ENCODE measurements at places on chromosomes 11 and 22. TPM values are rescaled to one million over a fixed set of nuclear protein-coding genes. Genes with fewer than 3 reads are reported as not detected.
A peak's percentile ranks its signal among the peaks of the same experiment; 100 is the strongest.

- no peak overlapping the region for H3K4me3 ChIP-seq
- no peaks in the 10 kb centered on the region for H3K36me3 ChIP-seq
- peaks cover 6% of the 10 kb centered on the region for H3K4me1 ChIP-seq
- DNase-seq = peak; percentile 56
Measured at GRCh38 chr22:43658823-43659222, 153.3 kb downstream of the EFCAB6 start.

The IGLL1 gene
- not detected for total RNA-seq

- H3K4me3 ChIP-seq = peak overlapping the region; percentile 78
- no peaks in the 10 kb centered on the region for H3K27me3 ChIP-seq
- H3K4me1 ChIP-seq = peaks cover 4% of the 10 kb centered on the region
- H3K27ac ChIP-seq = no peak overlapping the region
Measured at GRCh38 chr11:33040862-33041453, 1.6 kb downstream of the TCP11L1 start.

DNA sequence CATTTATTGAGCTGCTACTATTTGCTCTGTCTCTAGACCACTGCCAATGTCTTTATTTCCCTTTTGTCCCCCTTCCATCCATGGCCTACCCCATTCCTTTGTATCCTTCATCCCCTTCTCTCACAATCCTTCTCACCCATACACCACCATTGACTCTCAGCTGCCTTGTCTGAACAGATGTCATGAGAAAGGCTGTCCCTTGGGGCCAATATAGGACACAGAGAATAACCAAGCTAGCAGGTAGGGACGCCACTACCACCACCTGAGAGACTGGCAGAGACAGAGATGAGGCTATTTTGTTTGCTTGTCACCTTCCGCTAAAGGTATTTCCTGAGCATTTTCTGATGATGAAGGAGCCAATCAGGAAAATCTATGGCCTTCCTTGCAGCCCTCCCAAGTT is 138.9 kb downstream of the CD44 start:
- no peak overlapping the region for H3K27ac ChIP-seq
- H3K4me1 ChIP-seq = no peaks in the 10 kb centered on the region

The XKR3 gene
- 0.25 TPM for total RNA-seq

GRCh38 chr22:21038405-21038804 is 6.0 kb upstream of the SLC7A4 start:
- no peak overlapping the region for H3K27ac ChIP-seq
- no peak for DNase-seq

DNA sequence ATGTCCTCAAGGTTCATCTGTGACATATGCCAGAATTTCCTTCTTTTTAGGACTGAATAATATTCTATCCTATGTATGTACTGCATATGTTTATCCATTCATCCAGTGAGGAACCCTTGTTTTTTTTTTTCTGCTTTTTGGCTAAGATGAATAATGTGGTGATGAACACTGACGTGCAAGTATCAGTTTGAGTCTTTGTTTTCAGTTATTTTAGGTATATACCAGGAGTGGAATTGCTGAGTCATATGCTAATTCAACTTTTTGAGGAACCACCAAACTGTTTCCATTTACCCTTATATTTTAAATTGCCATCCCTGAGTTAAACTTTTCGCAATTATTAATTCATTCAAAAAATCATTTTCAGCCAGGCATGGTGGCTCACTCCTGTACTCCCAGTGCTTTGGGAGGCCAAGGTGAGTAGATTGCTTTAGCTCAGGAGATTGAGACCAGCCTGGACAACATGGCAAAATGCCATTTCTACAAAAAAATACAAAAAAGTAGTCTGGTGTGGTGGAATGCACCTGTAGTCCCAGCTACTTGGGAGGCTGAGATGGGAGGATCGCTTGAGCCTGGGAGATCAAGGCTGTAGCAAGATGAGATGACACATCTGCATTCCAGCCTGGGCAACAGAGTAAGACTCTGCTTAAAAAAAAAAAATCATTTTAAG is 64.2 kb downstream of the MICAL2 start:
- DNase-seq = no peak
- H3K36me3 ChIP-seq = no peaks in the 10 kb centered on the region
- H3K27me3 ChIP-seq = no peaks in the 10 kb centered on the region
- H3K4me1 ChIP-seq = no peaks in the 10 kb centered on the region
- no peak overlapping the region for H3K27ac ChIP-seq

GRCh38 chr22:26702906-26703830 is 45.8 kb downstream of the MIAT start:
- no peaks in the 10 kb centered on the region for H3K36me3 ChIP-seq
- H3K27ac ChIP-seq = no peak overlapping the region
- H3K4me3 ChIP-seq = no peak overlapping the region
- H3K4me1 ChIP-seq = no peaks in the 10 kb centered on the region

DNA sequence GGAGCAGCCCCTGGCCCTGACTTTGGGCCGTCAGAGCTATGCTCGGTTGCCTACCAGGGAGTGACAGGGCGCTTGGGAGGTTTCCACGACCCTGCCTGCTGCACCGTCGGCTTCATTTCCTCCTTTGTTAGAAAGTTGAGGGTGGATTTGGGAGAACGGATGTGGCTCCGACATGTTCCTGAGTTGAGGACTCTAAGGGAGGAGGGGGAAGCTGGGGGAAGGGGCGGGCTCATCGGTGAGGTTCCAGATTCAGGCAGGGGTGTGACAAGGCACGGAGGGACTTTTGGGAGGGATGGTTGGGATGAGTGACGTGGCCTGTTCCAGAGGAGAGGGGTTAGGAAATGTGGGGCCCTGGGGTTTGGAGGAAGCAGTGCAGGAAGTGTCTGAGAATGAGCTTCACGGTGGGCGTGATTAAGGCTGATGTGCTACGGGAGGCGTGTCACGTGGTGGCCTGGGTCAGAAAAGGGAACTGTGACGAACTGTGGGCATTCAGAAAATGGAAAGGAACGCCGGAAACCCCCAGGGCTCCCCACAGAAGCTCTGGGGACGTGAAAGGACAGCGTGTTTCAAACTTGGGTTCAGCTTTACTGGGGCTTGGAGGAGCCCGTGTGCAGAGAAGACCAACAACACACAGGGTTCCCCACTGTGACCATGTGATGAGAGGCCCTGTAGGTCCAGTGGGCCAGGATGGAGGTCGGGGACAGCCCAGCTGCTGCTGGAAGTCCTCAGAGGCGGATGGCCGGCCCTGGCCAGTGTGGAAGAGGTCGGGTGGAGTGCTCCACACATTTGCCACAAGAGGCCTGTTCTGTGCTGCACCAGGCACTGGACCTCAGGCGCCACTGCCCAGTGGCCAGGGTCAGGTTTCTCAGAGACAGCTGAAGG is 2.8 kb downstream of the PARVB start:
- no peak overlapping the region for H3K4me3 ChIP-seq
- H3K36me3 ChIP-seq = no peaks in the 10 kb centered on the region
- DNase-seq = no peak
- no peaks in the 10 kb centered on the region for H3K27me3 ChIP-seq

GRCh38 chr22:20439556-20439927 is 1.9 kb upstream of the SCARF2 start:
- peaks cover 15% of the 10 kb centered on the region for H3K4me1 ChIP-seq
- no peak overlapping the region for H3K27ac ChIP-seq
- DNase-seq = no peak

GRCh38 chr11:125976156-125976555 is 30.3 kb downstream of the VSIG10L2 start:
- DNase-seq = no peak
- H3K4me3 ChIP-seq = no peak overlapping the region
- no peaks in the 10 kb centered on the region for H3K36me3 ChIP-seq

DNA sequence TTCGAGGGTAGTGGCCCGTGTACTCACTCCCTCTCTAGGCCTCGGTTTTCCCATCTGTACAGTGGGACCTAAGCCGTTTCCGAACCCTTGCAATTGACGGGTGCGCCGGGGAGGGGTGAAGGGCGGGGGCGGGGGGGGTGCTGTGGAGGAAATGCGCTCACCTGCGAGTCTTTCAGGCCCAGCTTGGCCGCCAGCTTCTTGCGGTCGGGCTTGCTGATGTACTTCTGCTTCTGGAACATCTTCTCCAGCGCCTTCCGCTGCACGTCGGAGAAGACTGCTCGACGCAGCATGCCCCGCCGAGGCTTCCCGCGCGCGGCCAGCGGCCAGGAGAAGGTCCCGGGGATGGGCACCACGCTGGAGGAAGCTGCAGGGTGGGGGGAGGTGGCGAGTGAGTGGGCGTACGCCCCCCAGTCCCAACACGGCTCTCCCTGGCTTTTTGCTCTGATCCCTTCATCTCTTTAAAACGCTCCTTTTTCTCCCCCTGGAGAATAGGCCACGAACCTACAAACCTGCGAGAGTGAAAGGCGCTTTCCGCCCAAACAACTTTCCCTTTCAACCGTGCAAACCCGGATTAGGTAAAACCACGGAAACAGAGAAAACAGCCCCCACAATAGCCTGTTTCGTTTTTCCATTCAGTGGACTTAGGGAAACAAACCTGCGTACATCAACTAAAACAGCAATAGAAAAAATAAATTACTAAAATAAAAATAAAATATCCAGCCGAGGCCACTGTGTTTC is 3.2 kb downstream of the DBX1 start:
- peaks cover 46% of the 10 kb centered on the region for H3K4me1 ChIP-seq
- H3K27me3 ChIP-seq = peaks cover 69% of the 10 kb centered on the region
- H3K36me3 ChIP-seq = no peaks in the 10 kb centered on the region

DNA sequence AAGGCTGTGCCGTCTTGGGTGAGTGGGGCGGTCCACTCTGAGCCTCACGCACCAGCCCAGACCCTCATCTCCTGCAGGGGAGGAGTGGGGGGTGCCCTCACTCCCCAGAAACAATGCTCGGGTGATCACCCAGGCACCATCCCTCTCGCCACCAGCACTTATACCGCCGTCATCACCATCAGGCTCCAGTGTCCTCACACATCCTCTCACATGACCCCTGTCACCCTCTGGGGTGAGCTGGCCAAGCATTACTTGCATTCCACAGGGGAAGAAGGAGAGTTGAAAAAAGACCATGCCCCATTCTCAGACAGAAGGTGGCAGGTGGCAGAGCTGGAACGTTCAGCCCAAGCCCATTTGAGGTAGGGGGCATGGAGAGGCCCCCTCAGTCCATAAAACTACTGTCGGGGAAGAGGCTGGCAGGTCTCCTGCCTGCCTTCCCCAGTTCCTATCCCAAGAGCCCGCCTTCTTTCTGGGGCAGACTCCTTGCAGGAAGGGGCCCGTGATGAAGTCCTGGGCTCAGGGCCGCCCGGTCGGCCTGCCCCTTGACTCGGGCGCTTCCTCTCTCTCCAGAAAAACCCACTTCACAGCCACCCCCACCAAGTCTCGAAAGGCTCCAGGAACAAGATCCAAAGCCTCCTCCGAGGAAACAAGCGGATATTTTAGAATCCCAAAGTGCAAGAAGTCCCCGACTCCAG is 153.3 kb downstream of the DSCAML1 start:
- H3K4me3 ChIP-seq = no peak overlapping the region
- DNase-seq = no peak
- H3K27ac ChIP-seq = no peak overlapping the region
- peaks cover 6% of the 10 kb centered on the region for H3K4me1 ChIP-seq

The KCNK7 gene
- total RNA-seq = 1.0 TPM

The C1QTNF5 gene
- 2.2 TPM for total RNA-seq

The KLHL35 gene
- 0.35 TPM for total RNA-seq

The SLC16A8 gene
- not detected for total RNA-seq

- no peaks in the 10 kb centered on the region for H3K27me3 ChIP-seq
- H3K4me3 ChIP-seq = no peak overlapping the region
- DNase-seq = peak; percentile 56
- no peaks in the 10 kb centered on the region for H3K36me3 ChIP-seq
- H3K27ac ChIP-seq = no peak overlapping the region
- H3K4me1 ChIP-seq = peaks cover 5% of the 10 kb centered on the region
Measured at GRCh38 chr22:20783844-20784723, 10.2 kb downstream of the SERPIND1 start.

The CRYBB2 gene
- total RNA-seq = not detected

GRCh38 chr22:42544686-42545085 is 9.1 kb upstream of the SERHL2 start:
- no peaks in the 10 kb centered on the region for H3K36me3 ChIP-seq
- H3K27ac ChIP-seq = no peak overlapping the region
- H3K4me3 ChIP-seq = no peak overlapping the region
- DNase-seq = no peak
- H3K27me3 ChIP-seq = no peaks in the 10 kb centered on the region

GRCh38 chr11:9701799-9702198 is 37.9 kb downstream of the SWAP70 start:
- H3K27me3 ChIP-seq = no peaks in the 10 kb centered on the region
- H3K27ac ChIP-seq = no peak overlapping the region
- H3K4me3 ChIP-seq = no peak overlapping the region
- no peaks in the 10 kb centered on the region for H3K36me3 ChIP-seq
- no peaks in the 10 kb centered on the region for H3K4me1 ChIP-seq
- DNase-seq = no peak

GRCh38 chr11:33634291-33634834 is 66.3 kb downstream of the C11orf91 start:
- no peak overlapping the region for H3K27ac ChIP-seq
- no peak for DNase-seq
- H3K4me1 ChIP-seq = no peaks in the 10 kb centered on the region
- no peaks in the 10 kb centered on the region for H3K27me3 ChIP-seq
